ENCODE measurements at places on chromosomes 13 and 19.

DNA sequence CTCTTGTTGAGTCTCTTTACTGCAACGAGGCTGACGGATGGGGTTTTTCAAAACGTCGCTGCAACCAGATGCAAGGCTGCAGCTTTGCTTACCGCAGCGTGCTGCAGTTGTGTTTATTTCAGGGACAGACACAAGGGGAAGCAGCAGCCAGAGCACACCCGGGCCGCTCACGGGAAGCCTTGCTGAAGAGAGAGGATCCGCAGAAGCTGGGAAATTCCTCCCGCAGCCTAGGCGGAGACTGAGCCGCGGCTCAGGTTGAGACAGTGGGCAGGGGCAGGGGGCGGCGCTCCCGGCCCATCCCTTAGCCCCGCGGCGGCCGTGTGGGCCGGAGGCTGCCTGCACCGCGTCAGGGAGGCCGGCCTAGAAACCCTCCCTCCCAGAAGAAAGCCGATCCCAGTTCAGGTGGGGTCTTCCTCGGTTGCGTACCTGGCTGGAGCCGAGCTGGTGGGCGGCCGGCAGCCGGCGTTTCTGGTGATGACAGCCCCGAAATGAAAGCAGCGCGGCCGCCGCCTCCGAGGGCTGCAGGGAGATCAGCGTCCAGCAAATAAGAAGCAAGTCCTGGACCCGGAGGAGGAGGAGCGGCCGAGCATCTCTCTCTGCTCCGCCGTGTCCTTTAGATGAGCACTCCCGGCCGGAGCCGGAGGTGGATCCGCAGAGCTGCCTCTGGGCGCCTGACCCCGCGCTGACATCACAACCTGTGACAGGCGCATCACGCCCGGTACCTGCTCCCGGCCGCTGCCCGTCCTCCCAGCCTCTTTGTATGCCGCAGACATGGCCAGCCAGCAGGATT is at the start of gene FRY:
FRY (plus strand) TSS at position 750 of the 790 bp plus-strand sequence; CDS start at position 772, 22 bp downstream.
- DNase-seq, result peak; percentile 84

- DNase-seq, result no peak
Measured at GRCh38 chr13:42114912-42115311, 66.5 kb downstream of the DGKH start.

- DNase-seq, result no peak
Measured at GRCh38 chr13:82681535-82681934, 1200.7 kb downstream of the SLITRK1 start.

GRCh38 chr13:64767054-64767453 is 2463.1 kb downstream of the PCDH9 start:
- no peak for DNase-seq

DNA sequence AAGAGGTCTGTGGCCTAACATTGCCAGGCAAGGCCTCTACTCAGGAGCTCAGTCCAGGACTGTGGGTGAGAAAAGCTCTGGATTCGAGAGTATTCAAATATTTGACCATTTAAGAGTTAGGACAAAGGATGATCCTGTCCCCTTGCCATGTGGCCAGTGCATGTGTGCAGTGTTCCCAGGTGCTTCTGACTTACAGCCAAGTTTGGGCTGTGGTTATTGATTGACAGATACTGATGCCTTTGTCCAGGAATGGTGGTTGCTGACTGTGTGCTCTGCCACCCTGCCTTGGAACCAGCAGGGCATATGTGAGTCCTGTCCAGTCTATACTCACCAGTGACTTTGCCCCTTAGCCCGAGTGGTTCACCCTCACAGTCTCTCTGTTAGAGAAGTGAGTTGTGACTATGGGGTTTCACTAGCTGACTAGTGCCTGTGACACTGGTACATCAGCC is 51.9 kb downstream of the GARRE1 start:
- no peak for DNase-seq

DNA sequence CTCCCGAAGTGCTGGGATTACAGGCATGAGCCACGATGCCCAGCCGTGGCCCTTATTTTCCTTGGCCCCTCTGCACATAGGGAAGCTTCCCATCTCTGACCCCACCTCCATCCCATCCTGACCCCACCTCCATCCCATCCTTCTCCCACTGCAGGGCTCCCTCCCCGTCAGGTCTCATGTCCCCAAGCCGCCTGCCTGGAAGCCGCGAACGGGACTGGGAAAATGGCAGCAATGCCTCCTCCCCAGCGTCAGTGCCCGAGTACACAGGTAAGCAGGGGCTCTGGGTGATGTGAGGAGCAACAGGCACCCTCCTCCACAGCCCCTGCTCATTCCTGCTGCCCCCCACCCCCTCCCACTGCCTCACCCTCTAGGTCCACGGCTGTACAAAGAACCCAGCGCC is 12.2 kb downstream of the XAB2 start:
- DNase-seq, result no peak

DNA sequence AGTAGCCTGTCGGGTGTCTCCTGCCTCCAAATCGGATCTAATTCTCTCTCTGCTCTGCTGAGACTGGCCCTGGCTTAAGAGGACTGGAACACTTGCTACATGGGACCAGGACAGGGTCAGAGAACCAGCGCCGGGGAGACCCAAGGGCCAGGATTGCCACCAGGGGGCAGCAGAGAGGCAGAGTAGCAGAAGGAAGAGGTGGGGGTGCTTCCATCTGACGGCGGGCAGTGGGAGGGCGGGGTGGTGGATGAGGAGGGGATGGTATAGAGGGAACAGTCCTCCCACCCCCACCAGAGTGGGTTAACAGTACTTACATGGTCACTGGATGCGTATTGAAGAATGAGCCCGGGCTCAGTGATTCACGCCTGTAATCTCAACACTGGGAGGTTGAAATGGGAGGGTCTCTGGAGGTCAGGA is 11.9 kb downstream of the SELENOW start:
- no peak for DNase-seq

- DNase-seq, result no peak
Measured at GRCh38 chr19:30696514-30696913, 324.3 kb downstream of the ZNF536 start.

GRCh38 chr19:55676383-55676782 is 1.4 kb downstream of the EPN1 start:
- DNase-seq, result no peak

GRCh38 chr19:40365010-40365409 is 16.5 kb downstream of the PLD3 start:
- no peak for DNase-seq

- no peak for DNase-seq
Measured at GRCh38 chr19:38047641-38048040, 140.6 kb downstream of the SIPA1L3 start.

GRCh38 chr19:29323021-29323430 is 110.1 kb upstream of the UQCRFS1 start:
- peak; percentile 12 for DNase-seq

DNA sequence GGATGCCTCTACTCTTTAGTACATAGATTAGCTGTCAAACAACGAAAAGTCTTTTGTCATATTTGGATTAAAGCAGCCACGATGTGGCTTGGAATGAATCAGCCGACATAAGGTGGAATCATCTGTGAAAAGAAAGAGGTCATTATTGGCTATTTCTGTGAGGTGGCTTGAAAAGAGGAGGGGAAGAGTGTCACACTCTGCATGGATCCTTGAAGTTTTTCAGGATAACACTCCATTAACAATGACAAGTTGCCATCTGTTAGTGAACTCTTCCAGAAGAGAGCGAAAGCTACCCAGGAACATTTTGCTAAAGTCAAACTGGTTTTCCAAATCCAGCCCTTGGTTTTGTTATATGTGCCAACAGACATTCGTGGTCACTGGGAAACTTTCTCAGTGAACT is 1604.8 kb downstream of the OLFM4 start:
- no peak for DNase-seq

DNA sequence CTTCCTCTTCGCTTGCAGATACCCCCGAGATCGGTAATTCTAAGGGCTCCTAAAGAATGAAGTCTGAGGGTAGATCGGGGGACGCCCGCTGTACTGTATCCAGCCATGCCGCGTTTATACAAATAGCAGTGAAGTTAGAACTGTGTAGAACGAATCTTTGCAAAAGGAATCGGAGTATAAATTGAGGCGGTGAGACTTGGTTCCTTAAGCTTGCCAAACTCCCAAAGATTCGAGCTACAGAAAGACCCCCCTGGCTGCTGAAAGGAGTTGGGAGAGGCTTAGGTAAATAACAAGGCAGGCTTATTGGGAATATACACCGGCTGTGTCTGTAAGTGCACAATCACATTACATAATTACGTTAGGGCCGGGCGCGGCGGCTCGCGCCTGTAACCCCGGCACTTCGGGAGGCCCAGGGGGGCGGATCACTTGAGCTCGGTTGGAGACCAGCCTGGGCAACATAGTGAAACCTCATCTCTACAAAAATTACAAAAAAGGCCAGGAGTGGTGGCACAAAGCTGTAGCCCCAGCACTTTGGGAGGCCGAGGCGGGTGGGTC is 12.2 kb downstream of the TMEM160 start:
- no peak for DNase-seq

- DNase-seq, result no peak
Measured at GRCh38 chr13:38735665-38736440, 49.0 kb downstream of the FREM2 start.

DNA sequence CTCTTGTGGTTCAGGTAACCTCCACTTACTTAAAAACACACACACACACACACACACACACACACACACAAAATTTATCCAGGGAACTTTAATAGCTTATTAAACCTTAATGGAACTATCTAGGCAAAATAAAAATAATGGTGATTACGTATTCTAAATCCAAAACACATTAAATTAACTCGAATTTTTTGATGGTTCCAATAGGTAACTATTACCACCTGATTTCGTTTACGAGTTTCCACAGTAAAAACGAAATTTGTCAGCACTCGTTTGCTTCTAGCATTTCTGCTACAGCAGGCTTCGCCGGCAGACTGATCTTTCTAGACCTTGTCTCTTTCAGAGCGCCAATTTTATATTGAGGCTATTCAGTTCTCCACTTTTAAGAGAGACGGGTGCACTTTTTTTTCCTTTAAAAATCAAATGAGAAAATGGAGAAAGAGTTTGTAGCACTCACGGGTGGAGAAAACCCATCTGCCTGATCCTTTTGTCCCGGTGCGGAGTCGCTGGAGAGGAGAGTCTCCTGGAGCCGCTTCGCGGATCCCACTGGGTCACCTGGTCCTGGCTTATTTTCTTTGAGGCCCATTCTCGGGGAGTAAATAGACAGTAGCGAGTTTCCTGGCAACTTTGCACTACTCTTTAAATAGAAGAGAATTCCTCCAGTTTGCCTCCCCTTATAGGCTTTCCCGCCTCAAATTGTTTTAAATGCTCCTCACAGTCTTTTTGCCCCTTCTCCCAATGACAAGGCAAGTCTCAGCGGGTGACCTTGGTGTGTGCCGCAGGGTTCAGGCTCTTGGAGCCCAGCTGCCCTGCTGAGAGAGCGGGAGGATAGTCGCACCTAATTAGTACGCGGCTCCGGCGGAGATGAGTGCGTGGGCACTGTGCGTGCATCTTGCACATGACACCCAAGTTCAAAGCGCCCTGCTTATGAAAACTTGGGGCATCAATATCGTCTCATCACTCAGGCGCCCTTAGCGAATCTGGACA is 117.0 kb downstream of the KCNRG start:
- no peak for DNase-seq

- DNase-seq, result no peak
Measured at GRCh38 chr19:50739914-50740426, 16.8 kb downstream of the CLEC11A start.

- DNase-seq, result no peak
Measured at GRCh38 chr13:72290962-72291681, 424.1 kb upstream of the DACH1 start.

DNA sequence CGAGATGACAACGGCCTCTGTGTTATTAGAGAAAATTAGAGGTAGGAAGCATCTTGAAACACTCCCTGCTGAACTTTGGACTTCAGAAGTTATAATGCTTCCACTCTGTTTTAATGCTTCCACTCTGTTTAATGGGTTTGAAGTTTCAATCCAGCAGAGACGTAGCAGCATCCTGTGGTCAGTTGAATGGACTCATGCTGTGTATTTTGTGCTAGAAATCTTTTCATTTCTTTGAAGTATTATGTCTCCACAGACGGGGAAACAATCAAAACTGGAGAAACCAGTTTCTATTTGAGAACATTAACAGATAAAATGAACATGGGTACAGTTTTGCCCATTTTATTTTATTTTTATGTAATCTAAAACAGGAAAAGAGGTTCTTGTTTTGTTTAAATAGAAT is 1736.2 kb downstream of the SLITRK5 start:
- no peak for DNase-seq

DNA sequence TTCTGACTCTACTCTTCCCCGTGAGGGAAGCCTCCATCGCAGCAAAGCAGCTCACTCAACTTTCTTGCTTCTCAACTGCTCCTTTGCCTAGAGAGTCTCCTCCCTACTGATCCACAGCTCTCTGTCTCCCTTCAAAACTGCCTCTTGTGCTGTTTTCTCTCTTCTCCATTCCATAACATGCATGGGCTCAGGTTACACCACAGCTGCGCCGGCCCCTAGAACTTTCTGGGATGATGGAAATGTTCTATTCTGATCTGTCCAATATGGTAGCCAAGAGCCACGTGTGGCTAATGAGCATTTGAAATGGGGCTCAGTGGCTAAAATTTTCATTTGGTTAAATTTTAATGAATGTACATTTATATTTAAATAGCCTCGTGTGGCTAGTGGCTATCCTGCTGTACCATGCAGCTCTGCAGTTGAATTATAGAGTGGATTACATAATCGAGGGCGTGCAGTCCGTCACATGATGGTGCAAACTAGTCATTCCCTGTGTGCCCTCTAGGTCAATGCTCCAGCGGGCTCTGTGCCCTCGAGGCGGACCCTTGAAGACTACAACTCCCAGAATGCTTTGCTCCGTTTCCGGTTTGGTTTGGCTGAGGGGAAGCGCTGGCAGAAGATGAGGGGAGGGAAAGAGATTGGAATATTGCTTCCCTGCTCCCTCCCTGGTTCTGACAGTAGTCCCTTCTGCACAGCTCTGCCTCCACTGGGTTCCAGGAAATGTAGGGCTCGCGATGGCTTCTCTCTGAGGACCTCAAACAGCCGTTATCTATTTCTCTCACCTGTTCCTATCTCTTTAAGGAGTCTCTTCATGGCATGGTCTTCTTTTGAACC is 109.8 kb downstream of the CACNA1A start:
- DNase-seq, result no peak

DNA sequence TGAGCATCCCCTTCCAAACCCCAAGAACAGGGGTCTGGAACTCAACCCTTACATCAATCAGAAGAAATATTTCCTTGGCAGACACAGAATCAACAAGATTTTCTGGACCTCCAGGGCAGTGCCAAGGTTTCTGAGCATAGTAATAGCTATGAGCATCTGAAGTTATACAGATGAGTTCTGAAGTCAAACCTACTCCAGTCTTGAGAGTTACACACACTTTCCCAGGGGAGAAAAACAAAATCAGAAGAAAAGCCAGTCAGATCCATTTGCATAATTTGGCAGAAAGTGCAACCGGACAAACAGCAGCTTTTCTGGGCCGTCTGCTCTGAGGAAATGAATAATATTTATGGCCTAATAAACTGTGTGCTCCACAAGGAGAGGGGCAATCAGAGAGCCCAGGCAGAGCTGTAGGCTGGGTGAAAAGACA is 93.1 kb downstream of the KL start:
- DNase-seq, result no peak
